ENCODE measurements at places on chromosomes 7 and 10.

GRCh38 chr7:110470420-110470819, 620.5 kb upstream of the LRRN3 start:
- no peak for DNase-seq

- no peak for DNase-seq
Measured at GRCh38 chr7:139767561-139767982, 10.2 kb downstream of the HIPK2 start.

- no peak for DNase-seq
Measured at GRCh38 chr10:98621630-98622029, 174.9 kb upstream of the HPS1 start.

- no peak for DNase-seq
Measured at GRCh38 chr7:38339953-38340819, 66.8 kb upstream of the TARP start.

- DNase-seq, result no peak
Measured at GRCh38 chr10:85995791-85996190, 370.8 kb downstream of the GRID1 start.

- no peak for DNase-seq
Measured at GRCh38 chr7:41459623-41460261, 243.1 kb downstream of the INHBA start.

GRCh38 chr7:91940171-91940570, 491 bp upstream of the AKAP9 start:
- peak; percentile 15 for DNase-seq

- DNase-seq, result no peak
Measured at GRCh38 chr7:92330835-92331438, 85.2 kb downstream of the ANKIB1 start.

DNA sequence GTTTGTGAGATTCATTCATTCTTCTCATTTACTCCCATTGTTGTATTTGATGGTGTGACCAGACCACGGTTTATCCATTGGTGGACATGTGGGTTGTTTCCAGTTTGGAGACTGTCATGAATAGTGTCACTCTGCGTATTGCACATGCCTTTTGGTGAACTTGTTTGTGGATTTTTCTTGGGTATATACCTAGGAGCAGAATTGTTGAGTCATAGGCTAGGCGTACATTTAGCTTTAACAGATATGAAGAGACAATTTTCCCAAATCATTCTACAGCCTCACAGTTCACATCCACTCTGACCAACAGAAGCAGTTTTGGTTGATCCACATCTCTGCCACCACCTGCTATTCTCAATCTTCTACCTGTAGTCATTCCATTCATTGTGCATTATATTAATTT, 66.0 kb upstream of the FAM20C start:
- no peak for DNase-seq

DNA sequence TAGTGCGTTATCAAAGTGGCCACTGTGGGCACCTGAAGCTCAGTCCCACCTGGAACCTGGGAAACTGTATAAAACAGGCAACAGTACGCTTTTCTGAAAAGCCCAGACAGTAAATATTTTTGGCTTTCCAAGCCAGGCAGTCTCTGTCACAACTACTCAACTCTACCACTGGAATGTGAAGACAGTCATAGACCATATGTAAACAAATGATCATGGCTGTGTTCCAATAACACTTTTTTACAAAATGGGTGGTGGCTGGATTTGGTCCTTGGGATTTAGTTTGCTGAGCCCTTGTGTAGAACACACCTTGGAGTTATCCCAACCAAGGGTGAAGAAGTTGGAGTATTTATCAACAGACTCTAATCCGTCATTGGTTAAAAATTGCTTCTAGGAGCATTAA, 259.9 kb downstream of the SKIDA1 start:
- no peak for DNase-seq

- no peak for DNase-seq
Measured at GRCh38 chr7:131431289-131431688, 103.6 kb downstream of the MKLN1 start.

DNA sequence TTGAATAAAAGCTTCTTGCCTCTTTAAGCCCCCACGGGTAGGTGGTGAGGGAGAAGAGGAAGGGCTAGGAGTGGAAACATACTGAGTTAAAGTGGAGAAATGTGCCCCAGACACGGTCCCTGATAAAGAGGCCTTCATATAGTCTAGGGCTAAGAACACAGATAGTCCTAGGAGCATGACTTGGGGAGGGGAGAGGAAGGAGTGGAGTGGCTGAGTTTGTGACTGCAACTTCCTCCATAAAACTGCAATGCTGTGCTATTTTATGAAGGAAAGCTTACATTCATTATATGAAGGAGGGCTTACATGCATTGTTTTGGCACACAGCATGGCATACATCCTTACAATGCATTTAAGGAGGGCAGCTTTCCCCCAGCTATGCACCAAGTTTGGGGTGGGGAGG, 1129.4 kb upstream of the LRRTM3 start:
- DNase-seq, result no peak

DNA sequence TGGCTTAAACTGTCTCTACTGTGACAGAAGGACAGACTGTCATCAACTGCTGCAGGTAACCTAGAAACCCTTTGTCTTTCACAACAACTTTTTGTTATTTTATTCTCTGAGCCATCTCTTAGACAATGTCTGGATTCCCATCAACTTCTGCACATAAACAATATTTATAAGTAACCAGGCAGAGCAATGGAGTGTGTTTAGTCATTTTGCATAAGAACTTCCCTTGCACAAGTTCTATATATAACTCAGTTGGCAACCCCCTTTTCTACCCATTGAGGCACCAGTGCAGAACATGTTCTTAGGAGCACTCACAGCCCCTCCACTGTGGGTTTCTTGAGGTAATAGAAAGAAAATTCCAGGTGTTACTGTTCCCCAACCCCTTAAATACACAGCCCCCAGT, 65.0 kb upstream of the IL6 start:
- no peak for DNase-seq

- DNase-seq, result no peak
Measured at GRCh38 chr7:142436601-142437000, 178.7 kb upstream of the PRSS58 start.

- no peak for DNase-seq
Measured at GRCh38 chr7:75033064-75033463, 40.5 kb downstream of the RCC1L start.

DNA sequence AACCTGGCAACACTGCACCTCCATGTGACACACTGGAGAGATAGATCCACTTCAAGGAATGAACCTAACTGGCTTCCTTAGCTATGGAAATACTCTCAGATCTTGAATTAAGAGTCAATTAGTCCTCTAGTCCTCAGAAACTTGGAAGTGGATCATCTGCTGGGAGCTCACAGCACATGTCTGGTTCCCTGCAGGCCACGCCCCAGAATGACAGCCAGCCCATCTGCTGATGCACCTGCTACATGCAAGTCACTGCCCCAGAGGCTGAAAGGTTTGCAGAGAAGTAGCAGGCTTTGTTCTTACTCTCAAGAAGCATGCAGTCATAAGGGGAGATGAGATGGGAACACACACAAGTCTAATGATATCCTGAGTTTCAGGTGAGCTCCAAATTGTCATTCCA, 275.9 kb downstream of the SKAP2 start:
- DNase-seq, result no peak

GRCh38 chr10:79028451-79029010, 40.2 kb upstream of the ZMIZ1 start:
- no peak for DNase-seq

- no peak for DNase-seq
Measured at GRCh38 chr10:43128331-43128730, 9.9 kb upstream of the CSGALNACT2 start.

GRCh38 chr7:44158096-44158872, 17.2 kb upstream of the MYL7 start:
- DNase-seq, result no peak

GRCh38 chr7:92904244-92905131, 68.1 kb upstream of the CDK6 start:
- peak; percentile 88 for DNase-seq

DNA sequence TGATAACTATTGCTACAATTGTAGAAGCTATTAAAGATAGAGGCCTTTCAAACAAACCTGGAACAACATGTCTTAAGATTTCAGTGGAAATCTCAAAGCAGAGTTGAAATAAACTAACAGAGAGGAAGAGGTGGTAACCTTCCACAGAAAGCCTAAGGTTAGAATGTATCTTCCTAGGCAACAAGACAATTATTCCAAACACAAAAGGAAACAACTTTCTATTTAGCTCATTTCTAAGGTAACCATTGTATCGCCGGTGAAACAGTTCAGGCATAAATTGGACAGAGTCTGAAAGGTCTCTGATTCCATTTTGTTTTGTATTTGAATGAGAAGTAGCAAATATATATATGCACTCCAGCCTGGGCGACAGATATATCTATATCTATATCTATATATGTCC, 30.7 kb upstream of the HYCC1 start:
- DNase-seq, result no peak

- DNase-seq, result no peak
Measured at GRCh38 chr10:73501651-73502050, 5.8 kb upstream of the PPP3CB start.

GRCh38 chr10:99827936-99828335, 45.5 kb downstream of the ABCC2 start:
- DNase-seq, result no peak

DNA sequence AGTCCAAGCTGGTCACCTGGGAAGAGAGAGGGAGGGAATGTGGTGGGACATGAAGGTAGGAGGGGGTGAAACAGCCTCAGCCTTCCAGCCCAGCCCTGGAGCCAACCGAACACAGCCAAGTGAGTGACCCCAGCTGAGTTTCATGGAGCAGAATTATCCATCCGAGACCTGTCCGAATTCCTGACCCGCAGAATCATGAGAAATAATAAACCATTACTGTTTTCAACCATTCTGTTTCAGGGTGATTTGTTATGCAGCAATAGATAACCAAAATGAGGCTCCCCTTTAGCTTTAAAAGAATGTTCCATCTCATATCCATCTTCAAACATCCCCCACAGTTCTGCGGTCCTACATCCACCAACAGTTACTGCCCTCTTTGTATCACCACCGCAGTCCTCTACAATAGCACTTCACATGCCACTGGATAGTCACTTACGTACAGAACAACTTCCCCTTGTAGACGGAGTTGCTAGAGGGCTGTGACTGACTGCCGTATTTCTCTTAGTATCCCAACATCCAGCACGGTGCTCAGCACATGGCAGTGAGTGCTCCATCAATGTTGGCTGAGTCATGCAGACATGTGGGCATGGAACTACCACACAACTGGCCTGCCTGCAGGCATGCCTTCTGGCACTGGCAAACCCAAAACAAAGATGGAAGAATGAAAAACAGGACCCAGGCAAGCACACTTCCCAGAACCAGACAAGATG, 18.5 kb downstream of the KIAA1549 start:
- no peak for DNase-seq

DNA sequence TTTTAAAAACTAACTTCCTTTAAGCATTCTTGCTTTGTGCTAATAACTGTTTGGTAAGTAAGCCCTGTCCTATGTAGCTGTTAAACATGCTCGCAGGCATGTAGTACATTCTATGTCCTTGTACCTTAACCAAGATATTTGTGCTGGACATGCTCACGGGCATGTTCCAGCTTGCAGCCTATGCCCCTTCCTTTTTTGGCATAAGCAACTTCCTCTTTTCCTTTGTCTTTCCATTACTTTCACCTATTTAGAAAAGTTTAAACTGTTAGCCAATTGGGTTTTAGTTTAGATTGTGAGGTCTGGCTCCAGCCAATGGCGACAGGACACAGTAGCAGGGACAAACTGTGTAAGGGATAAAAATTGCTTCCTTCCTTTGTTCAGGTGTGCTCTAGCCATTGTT, 14.4 kb upstream of the APBB1IP start:
- DNase-seq, result no peak

- no peak for DNase-seq
Measured at GRCh38 chr10:104293011-104293410, 24.0 kb downstream of the GSTO2 start.

GRCh38 chr7:45924283-45924682, 3.2 kb upstream of the IGFBP3 start:
- DNase-seq, result no peak

- no peak for DNase-seq
Measured at GRCh38 chr10:133062085-133062484, 25.6 kb upstream of the ADGRA1 start.

- no peak for DNase-seq
Measured at GRCh38 chr7:158077151-158077840, 510.3 kb downstream of the PTPRN2 start.

DNA sequence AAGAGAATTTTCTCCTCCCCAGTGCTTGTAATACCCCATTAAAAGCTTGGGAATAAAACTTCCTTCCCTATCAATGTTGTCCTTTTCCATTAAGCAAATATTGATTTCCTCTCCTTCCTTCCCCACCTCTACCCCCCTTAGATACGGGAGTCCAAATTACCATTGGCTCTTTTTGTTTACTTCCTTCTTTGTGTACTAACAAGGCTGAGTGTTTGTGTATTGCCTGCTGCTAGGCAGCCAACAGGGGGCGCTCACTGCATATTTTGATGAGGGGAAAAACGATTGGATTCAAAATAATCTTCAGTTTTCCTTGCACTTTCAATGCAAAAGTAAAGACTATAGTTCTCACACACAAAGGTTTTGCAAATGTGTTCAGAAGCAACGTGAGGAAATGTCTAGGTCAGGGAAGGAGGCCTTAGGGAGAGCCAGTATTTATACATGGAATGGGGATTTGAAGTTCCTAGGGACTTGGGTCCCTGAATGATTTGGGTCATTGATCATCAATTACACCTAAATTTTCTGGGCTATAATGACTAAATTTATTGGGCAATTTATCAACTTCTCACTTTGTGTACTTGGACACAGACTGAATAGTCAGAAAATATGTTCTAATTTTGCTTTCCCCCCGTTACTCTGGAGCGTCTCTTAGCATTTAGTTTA, 23.6 kb upstream of the VPS41 start:
- peak; percentile 26 for DNase-seq

DNA sequence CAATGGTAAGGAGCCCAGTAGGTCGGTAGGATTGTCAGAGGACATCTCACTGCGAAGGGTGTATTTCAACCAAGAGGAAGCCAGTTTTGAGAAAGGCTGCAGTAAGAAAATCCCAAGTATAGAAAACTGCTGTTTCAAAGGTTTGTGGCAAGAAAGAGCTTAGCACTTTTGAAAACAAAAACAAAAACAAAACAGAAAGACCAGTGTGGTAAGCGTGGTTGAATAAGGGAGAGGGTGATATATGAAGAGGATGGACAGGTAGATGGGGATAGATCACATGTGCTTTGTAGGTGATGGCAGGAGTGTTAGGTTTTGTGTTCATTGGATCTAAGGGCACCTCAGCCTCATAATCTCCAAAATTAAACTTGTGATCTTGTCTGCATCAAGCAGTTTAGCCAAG, 141.6 kb upstream of the WNT16 start:
- no peak for DNase-seq

- no peak for DNase-seq
Measured at GRCh38 chr10:111974325-111974724, 209.2 kb downstream of the GPAM start.

- no peak for DNase-seq
Measured at GRCh38 chr10:8677642-8678041, 623.2 kb downstream of the GATA3 start.
